Activated naive CD8-positive, alpha-beta T cell treated with anti-CD3 and anti-CD28 coated beads for 36 hours (primary cell): ENCODE measurements at places on chromosomes 6 and 20. TPM values are rescaled to one million over a fixed set of nuclear protein-coding genes. Genes with fewer than 3 reads are reported as not detected.

- no peak overlapping the region for H3K4me3 ChIP-seq
- H3K27me3 ChIP-seq = no peaks in the 10 kb centered on the region
Observed at GRCh38 chr20:49700411-49701185, 13.1 kb downstream of the B4GALT5 start.

GRCh38 chr20:25360631-25361286 is 29.9 kb downstream of the ABHD12 start:
- H3K4me1 ChIP-seq = peaks cover 17% of the 10 kb centered on the region
- no peak overlapping the region for H3K4me3 ChIP-seq
- DNase-seq = no peak
- no peaks in the 10 kb centered on the region for H3K27me3 ChIP-seq

SIGLEC1 gene
- not detected for total RNA-seq

ZSCAN23 gene
- total RNA-seq = 1.3 TPM

CGA gene
- not detected for total RNA-seq
